ENCODE measurements at places on chromosomes 1 and 21.

GRCh38 chr1:184051138-184051484 lies 419 bp upstream of the TSEN15 start:
- DNase-seq: no peak

DNA sequence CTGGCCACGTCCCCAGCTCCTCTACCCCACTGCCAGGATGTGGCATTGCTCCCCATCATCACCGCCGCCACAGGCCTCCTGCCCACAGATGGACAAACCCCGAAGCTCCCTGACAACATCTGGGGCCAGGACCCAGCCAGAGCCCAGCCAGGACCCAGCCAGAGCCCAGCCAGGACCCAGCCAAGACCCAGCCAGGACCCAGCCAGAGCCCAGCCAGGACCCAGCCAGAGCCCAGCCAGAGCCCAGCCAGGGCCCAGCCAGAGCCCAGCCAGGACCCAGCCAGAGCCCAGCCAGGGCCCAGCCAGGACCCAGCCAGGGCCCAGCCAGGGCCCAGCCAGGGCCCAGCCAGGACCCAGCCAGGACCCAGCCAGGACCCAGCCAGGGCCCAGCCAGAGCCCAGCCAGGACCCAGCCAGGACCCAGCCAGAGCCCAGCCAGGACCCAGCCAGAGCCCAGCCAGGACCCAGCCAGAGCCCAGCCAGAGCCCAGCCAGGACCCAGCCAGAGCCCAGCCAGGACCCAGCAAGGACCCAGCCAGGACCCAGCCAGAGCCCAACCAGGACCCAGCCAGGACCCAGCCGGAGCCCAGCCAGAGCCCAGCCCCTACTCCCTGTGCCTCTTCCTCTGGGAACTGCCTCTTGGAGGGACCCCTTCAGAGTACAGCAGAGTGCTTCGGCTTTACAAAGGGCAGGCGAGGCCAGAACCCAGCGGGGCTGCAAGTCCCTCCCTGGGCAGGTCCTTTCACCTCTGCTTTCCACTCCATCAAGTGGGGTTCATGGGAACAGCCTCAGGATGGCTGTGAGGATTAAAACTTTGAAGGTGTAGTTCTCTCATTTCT lies 43.7 kb downstream of the DISP3 start:
- no peak for DNase-seq

GRCh38 chr1:98421085-98421435 lies 240.5 kb upstream of the SNX7 start:
- no peak for DNase-seq

GRCh38 chr1:201230676-201231075 lies 40.1 kb downstream of the IGFN1 start:
- DNase-seq: no peak

GRCh38 chr1:58983633-58984245 lies 199.9 kb upstream of the JUN start:
- DNase-seq: no peak
